ENCODE measurements at places on chromosomes 6 and 20.

GRCh38 chr20:16257021-16257420, 316.2 kb downstream of the KIF16B start:
- no peak for DNase-seq

DNA sequence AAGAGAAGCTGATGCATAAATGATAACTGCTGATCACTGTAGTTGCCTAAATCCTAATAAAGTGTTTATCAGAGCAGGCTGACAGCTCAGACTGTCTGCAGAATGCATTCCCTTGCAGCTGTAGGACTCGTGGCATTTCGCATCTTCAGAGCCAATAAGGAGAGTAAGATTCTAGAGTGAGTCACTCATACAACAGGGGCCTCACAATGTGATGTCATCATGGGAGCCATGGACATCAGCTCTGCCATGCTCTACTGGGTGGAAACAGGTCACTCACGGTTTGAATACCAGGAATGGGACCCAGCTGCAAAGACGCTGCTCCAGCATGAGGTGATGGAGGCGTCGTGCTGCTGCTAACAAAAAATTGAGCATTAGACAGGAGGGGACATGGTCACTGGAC, 7.4 kb downstream of the FAM209B start:
- DNase-seq, result no peak

GRCh38 chr20:2559651-2560050, 23.3 kb downstream of the TMC2 start:
- no peak for DNase-seq

- DNase-seq, result no peak
Observed at GRCh38 chr6:157520117-157520406, 139.1 kb downstream of the ZDHHC14 start.

DNA sequence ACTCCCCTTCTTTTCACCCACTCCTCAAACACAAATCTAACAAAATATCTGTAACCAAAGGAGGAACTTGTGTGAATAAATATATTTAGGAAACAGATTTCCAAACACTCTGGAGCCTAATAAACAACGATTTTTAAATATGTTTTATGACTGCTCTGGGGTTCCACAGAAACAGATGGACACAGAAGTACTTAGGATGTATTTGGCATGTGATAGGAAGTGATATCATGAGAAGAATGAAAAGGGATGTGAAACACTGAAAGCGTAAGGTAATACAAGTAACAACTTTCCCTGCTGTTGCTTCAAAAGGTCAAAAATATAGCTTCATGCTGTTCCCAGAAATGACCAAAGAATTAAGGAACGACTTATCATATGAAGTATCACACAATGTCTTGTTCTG, 26.1 kb upstream of the ENPP1 start:
- no peak for DNase-seq

DNA sequence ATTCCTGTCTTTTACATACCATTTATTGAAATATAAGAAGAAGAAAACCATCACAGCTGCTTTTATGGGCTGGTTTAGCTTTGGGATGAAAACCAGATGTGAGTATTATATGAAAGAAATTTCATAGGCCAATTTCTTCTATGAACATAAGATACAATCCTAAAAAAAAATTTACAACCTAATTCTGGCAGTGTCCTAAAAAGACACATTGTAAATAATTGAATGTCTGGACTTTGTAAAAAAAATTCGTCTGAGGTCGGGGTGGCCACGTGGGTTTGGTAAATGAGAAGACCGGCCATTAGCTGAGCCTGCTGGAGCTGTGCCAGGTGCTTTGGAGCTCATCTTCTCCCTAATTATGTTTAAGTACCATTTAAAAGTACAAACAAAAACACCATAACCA, 26.8 kb downstream of the DACT2 start:
- peak; percentile 13 for DNase-seq

GRCh38 chr20:60095456-60095855, 137.2 kb downstream of the CDH26 start:
- DNase-seq, result no peak

- DNase-seq, result no peak
Observed at GRCh38 chr20:35091816-35092523, 637 bp downstream of the TRPC4AP start.

DNA sequence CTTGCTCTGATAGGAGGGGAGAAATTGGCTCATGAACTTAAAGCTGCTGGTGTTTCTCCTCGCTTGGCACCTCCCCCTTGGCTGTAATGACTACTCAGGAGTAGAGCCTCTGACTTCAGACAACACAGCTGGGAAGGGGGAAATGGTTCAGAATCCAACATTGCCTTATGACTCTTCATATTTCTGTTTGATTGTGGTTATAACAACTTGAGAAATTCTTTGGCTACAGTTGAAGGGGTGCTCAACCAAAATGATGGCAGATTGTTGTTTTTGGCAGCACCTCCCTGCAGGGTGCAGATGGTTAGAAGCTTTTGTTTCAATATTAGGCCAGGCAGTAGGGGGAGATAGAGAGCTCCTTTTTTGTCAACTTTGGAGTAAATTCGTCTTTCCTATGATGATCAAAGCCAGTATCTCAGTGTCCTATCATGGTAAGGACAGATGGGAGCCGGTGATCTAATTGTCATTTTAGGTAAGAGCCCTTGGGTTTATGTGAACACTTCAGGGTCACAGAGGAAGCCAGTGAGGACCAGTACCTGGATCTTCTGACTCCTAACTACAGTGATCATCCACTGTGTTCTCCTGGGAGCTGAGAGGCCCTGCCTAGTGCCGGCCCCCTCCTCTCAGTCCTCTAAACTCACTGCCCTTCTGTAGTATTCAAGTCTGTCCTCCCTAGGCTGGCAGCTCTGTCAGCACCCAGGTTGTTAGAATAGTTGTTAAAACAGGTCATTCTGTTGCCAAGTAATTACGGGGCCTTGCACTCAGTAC, 39.9 kb downstream of the RPRD1B start:
- no peak for DNase-seq

DNA sequence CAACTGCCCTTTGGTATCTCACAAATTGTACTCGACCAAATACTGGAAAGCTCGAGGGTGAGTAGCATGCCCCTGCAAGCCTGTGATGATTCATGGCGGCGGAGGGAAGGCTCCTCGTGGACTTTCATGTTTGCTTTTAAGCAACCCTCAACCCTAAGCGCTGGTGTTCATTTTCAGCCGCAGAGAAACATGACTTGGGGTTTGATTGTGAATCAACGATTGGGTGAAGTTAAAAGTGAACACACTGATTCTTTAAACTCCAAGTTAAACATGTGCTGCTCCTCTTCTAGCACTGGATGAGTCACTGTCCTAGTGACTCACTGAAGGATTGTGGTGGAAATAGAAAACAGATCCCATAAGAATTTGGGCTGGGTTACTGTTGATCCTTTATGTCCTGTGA, 8.3 kb downstream of the CD109 start:
- no peak for DNase-seq

- DNase-seq, result no peak
Observed at GRCh38 chr20:841568-842546, 8.3 kb downstream of the FAM110A start.

- no peak for DNase-seq
Observed at GRCh38 chr6:6314596-6314995, 5.9 kb downstream of the F13A1 start.

All from NCI-H2081 treated with DMSO at 0.1 percent for 48 hours (cell line).